ENCODE measurements at places on chromosomes 13 and 19.
A peak's percentile ranks its signal among the peaks of the same experiment; 100 is the strongest.

- DNase-seq = no peak
These were observed 12.1 kb downstream of the WTIP start for GRCh38 chr19:34493649-34494044.

DNA sequence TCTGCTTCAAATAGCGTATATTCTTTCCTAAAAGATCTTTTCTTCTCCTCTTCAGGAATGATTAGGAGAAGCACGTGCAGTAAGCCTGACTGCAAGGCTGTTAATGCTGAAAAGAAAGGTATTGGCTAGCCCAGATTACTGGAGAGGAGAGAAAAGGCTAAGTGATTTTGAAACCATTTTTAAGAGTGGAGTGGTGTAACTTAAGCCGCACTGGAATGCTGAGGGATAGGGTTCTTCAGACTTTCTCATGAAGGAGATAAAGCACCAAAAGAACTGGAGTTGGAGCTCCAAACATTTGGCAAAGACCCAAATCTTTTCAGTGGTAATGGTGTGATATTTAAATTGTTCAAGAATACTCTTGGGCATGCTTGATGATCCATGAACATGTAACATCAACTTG is 388.3 kb downstream of the COG6 start:
- DNase-seq = no peak

DNA sequence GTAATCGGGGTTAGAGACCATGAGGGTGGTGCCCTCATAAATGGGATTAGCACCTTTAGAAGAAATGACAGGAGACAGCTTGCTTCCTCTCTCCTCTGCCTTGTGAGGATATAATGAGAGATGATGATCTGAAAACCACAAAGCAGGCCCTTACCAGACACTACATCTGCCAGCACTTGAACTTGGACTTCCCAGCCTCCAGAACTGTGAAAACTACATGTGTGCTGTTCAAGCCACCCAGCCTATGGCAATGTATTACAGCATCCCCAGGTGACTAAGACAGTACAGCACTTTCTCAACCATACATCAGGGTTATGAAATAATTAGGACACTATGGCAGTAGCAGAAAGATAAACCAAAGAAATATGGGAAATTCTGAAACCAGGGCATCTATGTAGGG is 7.4 kb downstream of the ZNF564 start:
- no peak for DNase-seq

GRCh38 chr13:50941146-50941545 is 31.6 kb downstream of the RNASEH2B start:
- no peak for DNase-seq

GRCh38 chr19:10567656-10568055 is 1.1 kb downstream of the CDKN2D start:
- no peak for DNase-seq

DNA sequence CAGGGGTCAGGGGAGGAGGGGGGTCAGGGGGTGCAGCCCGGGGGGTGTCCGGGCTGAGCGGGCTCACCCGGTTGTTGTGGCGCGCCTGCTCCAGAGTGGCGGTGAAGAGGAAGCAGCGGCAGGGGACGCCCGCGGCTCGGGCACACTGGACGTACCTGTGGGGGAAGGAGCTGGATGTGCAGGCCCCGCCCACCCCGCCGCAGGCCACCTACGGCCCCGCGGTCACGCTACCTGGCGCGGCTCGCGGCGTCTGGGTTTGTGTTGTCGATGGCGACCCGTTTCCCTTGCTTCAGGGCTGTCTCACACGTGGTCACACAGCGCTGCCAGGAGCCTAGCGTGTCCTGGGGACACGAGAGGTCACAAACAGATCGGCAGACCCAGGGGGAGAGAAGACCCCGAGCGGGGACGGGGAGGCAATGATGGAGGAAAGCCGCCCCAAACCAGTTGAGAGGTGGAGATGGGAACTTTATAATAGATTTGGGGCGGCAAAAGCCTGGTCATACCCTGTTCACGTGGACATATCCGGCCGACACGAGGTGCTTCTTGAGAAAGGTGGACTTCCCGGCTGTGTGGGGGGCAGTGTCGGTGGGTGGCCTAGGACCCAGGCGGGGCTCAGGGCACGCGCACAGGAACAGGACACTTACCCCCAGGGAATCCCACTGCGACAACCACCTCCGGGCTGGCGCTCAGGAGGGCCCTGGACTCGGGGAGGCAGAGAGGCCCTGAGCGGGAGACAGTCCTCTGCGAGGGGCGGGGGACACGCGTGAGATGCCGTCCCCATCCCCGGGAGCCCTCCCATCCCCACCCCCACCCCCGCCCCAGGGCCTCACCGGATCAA is 5.6 kb downstream of the PNKP start:
- no peak for DNase-seq

GRCh38 chr13:106636492-106636891 is 68.6 kb upstream of the ARGLU1 start:
- DNase-seq = no peak

DNA sequence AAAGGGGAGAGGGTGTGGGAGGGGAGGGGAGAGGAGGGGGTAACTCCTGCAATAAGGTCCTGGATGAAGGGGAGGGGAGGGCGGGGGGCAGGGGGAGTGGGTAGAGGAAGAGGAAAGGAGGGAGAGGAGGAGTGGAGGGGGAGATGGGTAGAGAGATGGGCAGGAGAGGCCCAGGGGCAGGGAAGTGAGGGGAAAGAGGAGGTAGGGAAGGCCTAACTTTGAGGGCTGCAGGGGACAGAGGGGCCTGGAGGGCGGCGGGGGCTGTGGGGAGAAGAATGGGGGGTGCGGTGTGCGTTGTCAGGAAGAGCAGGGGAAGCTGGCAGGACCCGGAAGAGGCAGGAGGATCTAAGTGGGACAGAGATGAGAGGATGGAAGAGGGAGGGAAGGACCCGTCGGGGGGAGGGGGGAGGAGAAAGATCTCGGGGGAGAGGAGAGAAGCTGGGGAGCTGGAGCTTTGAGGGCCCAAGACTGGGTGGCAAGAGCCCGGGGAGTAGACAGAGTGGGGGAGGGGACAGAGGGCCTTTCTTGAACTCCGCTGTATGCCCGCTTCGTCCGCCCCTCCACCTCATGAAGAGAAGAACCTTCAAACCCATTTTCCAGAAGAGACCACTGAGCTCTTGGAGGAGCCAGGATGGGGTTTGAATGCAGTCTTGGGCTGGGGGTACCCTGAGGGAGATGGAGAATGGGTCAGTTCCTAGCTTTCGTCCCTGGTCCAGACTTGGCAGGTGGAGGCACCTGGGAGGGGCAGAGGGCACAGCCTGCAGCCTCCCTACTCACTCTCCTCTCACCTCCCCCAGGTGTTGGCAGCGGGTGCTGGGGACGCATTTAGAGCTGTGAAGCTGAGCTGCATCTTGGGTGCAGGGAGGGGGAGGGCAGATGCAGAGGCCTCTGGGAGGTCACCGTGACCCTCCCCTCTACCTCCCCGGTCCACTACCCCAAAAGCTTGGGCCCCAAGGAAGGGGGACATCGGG is 778 bp upstream of the LRRC4B start:
- no peak for DNase-seq

- DNase-seq = no peak
These were observed 6.0 kb downstream of the UBL3 start for GRCh38 chr13:29844441-29844840.

- DNase-seq = no peak
These were observed 606 bp downstream of the ERCC5 start for GRCh38 chr13:102846261-102847015.

GRCh38 chr13:98826146-98826545 is 73.7 kb upstream of the SLC15A1 start:
- no peak for DNase-seq

GRCh38 chr13:41780715-41781706 is 179.9 kb downstream of the VWA8 start:
- DNase-seq = peak; percentile 84

DNA sequence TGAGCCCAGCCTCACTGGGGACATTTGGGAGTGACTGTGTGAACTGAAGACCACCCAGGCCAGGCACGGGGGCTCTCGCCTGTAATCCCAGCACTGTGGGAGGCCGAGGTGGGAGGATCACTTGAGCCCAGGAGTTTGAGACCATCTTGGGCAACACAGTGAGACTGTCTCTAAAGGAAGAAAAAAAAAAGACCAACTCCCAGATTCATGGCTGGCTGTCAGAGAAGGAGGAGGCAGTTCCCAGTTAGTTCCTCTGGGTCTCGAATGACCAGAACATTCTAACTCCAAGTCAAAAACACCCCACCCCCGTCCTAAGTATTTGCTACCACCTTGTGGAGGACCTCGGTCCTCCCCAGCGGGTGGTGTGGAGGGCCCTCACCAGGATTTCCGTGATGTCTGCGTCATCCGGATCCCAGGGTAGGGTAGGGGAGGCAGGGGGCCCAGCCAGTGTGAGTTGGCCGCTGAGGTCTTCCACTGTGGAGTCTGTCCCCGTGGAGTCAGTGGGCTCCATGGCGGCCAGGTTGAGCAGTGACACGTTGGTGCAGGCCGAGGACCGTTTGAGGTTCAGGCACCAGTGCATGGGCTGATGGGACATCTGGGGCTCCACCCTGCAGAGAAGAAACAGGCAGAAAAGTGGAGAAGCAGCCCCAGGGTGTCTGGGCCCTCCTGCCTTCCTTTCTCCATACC is 1.3 kb downstream of the TSKS start:
- DNase-seq = no peak

DNA sequence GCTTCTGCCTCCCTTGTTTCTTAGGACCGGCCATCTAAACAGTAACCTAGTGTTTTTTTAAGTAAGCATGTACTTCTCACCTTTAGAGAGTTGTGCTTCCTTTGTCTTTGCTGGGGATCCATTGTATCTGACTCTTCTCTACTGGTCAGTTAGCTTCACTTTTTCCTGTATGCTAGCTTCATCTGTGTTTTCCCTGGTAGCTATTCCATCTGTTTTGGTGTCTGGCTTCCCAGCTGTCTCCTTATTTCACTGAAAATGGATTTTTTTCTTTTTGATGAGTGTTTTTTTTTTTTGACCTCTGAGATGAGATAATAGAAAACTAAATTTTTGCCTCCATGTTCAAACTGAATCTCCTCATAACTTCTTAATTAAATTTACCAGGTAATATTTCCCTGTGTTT is 637.0 kb upstream of the SLC10A2 start:
- DNase-seq = no peak

DNA sequence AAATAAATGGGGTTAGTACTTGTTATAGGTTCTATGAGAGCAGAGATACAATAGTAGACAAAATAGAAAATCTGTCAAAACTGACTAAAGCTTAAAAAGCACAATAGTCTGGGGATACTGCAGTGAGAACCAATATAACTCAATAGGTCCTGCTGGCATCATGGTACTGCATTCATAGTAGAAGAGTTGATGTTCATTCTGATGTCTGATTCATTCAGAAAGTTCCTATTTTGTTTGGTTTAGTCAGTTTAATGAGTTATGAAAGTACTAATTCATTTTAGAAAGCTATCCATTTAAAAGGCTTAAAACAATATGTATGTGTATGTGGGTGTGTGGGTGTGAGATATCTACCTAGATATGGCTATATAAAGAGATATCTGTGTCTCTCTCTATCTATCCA is 152.8 kb downstream of the LHFPL6 start:
- DNase-seq = no peak

GRCh38 chr19:18636183-18636968 is 452 bp upstream of the KLHL26 start:
- peak; percentile 59 for DNase-seq

DNA sequence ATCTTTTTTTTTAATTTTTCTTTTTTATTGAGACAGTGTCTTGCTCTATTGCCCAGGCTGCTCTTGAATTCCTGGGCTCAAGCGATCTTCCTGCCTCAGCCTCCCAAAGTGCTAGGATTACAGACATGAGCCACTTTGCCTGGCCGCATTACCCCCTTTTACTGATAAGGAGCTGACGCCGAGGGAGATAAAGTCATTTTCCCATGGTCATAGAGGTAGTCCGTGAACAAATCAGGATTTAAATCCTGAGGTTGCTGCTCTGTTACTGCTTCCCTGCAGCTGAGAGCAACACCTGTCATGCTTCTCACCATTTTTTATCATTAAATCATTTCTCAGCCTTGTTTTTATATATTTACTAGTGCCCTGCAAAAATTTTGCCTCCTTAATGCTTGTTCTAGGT is 7.4 kb downstream of the CYSLTR2 start:
- DNase-seq = no peak

DNA sequence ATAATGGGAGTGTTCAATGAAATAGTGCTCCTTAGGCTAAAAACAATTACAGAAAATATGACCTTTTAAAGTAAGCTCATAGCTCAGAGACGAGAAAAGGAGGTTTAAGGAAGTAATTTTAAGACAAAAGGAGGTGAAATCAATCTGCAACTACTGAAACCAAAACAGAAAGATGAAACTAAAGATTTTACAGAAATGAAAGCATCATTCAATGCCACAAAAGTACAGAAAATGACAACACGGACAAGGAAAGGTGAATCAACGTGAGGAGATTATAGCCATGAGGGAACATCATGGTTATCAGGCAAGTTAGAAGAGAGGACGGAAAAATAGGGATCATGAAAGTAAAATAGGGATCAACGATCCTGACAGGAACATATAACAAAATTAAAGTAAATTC is 745.2 kb downstream of the PCDH17 start:
- DNase-seq = no peak

- DNase-seq = no peak
These were observed 11.1 kb upstream of the NFIX start for GRCh38 chr19:12984143-12984627.

- no peak for DNase-seq
These were observed 320.7 kb downstream of the DIAPH3 start for GRCh38 chr13:59843040-59843439.

GRCh38 chr19:4130744-4131438 is 7.0 kb upstream of the MAP2K2 start:
- no peak for DNase-seq

DNA sequence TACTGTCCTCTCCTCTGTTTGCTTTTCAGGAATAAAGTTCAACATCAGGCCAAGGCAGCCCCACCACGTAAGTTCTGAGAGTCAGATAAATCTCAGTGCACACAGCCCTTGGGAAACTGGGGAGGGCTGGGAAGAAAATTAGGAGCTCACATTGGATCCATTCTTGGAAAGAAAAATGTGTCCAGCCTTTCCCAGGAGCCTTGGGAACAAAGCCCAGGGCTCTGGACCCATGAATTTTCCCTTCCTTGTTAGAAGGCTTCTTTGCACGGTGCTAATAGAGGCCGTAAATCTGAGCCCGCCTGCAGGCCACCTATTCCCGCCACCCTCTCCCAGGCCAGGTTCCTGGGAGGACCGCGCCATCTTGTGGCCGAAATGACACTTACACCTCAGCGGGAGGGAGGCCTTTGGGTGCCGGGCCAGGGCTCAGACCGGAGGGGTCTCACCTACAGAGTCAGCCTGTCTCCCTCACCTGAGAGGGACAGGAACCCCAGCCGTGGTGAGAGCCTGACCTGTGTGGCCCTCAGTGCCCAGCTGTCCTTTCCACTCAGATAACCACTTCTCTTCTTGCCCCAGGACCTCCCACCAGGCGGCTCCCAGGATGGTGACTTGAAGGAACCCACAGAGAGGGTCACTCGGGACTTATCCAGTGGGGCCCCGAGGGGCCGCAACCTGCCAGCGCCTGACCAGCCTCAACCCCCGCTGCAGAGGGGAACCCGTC is 25.1 kb upstream of the KCTD15 start:
- DNase-seq = no peak

GRCh38 chr13:108919036-108919907 is 289.9 kb downstream of the MYO16 start:
- DNase-seq = no peak

Measured in AG09309 (cell line).